ENCODE measurements at places on chromosomes 1 and 21. TPM values are rescaled to one million over a fixed set of nuclear protein-coding genes. Genes with fewer than 3 reads are reported as not detected.

DNA sequence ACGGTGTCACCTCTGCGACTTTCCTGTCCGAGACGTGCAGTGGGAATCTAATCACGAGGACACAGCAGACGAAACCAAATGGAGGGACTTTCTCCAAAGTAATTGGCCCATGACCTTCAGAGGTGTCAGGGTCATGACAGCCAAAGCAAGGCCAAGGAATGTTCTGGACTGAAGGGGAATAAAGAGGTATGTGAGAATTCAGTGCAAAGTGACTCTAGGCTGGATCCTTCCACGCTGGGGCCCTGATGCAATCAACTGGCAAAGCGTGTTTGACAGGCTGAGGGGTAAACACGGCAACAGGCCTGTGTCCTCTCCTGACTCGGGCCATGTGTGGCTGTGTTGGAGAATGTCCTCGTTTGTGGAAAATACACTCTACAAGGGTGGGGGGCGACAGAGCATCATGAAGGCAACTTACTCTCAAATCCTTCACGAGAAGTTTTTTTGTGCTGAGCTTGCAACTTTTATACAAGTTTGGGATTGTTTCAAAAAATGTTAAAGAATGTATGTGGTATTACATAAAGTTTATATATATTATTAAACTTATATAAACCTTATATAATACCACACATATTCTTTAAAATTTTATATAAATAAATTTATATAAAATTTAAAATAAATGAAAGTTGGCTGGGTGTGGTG, 1.7 kb downstream of the CFAP74 start:
- no peak for DNase-seq

DNA sequence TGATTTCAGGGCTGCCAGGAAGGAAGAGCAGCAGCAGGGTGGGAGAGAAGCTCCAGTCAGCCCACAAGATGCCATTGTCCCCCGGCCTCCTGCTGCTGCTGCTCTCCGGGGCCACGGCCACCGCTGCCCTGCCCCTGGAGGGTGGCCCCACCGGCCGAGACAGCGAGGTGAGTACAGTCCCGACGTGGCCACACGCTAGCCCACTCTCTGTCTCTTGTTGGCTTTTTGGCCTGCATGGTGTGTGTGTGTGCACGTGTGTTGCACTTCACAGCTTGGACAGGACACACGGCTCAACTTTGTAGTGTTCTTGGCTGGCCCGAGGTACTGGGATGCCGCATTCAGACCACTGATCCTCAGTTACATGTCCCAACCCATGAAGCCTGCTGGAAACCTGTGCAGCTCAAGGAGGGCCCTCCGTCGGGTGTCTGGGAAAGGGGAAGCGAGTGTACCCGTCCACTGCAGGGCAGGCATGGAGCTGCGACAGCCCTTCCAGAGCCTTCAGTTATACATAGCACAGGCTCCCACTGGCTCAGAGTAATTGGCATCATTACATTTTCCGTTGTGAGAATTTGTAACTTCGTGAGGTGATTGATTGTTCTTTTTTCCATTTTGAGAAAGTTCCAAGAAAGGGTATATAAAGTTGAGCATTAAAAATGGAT, 454 bp downstream of the CORT start:
- no peak for DNase-seq

DNA sequence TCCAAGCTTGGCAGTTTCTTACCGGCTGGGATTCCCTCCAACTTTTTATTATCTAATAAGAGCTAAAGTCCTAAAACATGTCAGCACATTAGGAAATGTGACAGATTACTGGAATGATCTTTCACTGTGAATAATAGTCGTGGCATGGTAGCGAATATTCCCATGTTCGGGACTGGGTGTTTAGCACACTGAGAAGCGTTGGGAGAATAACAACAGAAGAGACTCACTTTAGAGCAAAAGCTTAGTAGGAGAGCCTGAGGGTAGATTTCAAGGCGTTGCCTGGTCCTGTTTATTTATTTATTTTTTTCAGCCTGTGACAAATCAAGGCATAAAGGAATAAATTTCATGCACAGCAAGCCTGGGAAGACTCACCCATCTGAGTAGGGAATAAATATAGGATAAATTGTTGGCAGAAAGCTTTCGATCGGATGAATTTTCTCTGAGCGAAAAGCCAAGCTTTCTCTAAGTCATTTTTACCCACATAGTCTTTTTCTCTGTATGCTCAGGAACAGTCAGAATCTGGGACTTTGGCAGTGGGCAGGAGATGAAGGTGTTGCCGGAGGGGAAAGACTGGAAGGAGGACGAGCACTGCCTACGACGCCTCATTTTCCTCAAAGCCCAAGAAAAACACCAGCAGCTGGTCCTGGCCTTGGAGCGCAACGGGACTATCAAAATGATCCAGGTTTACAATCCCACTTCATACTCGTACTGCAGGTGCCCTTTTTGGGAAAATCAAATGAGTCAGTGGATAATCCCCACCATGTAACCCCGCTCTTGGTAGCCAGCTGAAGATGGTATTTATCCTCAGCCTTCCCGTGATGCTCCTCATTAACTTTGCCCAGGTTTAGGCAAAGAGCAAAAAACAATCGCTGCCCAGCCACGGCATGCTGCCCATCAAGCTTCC, 97.2 kb downstream of the WDR64 start:
- no peak for DNase-seq

- DNase-seq: no peak
Measured at GRCh38 chr1:204703268-204703664, 17.7 kb upstream of the LRRN2 start.

GRCh38 chr1:45971922-45972531, 160.4 kb downstream of the PIK3R3 start:
- DNase-seq: no peak

DNA sequence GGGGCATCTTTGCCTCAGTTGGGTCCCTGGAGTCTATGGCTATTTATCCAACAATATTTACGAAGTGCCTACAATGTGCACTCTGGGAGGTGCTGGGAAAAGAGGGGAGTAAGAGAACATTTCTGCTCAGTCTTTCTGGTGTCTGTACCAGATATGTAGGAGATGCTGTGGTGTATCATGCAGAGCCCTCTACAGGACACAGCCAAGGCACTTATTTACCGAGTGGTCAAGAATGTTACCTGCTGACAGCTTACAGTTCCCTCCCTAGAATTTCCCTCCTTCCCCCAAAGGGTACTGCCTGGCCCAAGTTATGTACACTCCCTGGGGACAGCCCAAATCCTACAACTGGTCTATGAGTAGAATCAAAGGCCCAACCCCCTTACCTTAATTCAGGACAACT, 177.7 kb downstream of the C1orf94 start:
- no peak for DNase-seq

- no peak for DNase-seq
Measured at GRCh38 chr1:2328676-2329455, 62.5 kb downstream of the MORN1 start.

DNA sequence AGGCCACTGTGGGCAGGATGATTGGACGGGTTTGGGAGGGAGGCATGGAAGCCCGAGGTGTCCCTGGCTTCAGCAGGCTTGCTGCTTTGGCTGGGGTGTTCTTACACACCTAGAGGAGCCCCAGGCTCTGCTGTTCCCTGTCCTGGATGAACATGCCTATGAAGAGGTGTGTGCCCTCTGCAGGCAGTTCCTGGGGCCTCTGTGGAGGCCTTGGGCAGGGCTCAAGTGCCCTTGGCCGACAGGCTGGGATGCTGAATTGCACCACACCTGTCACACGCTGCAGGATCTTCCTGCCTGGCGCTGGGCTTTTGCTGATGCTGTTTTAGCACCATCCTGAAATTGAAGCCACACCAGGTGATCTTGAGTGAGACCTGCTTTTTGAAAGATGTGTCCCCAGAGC, 415.0 kb upstream of the VAMP3 start:
- DNase-seq: no peak

DNA sequence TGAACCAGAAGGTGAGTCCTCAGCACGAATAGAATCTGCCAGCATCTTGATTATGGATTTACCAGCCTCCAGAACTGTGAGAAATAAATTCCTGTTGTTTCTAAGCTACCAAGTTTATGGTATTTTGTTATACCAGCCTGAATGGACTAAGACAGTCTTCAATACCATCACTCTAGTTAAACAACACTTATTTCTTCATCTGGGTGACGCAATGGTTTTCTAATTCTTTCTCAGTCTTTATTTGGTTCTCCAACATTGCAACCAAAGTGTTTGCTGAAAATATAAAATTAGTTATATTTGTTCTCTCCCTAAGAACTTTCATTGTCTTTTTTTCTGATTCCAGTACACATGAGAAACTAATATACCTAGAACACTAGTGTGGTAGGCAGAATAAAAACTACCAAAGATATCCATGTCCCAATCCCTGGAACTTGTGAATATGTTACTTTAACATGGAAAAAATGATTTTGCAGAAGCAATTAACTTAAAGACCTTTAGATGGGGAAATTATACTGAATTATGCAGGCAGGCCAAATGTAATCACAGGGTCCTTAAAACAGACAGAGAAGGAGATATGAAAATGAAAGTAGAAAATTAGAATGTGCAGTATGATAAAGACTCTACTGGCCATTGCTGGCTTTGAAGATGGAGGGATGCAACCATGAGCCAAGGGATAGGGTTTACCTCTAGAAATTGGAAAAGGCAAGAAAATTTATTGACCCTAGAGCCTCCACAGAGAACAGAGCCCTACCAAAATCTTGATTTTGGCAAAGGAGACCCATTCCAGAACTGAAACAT, 1115.1 kb downstream of the PLA2G4A start:
- no peak for DNase-seq

- DNase-seq: no peak
Measured at GRCh38 chr1:46589529-46589928, 14.5 kb downstream of the MKNK1 start.

GRCh38 chr1:223001653-223002634, 141.1 kb downstream of the TLR5 start:
- no peak for DNase-seq

DNA sequence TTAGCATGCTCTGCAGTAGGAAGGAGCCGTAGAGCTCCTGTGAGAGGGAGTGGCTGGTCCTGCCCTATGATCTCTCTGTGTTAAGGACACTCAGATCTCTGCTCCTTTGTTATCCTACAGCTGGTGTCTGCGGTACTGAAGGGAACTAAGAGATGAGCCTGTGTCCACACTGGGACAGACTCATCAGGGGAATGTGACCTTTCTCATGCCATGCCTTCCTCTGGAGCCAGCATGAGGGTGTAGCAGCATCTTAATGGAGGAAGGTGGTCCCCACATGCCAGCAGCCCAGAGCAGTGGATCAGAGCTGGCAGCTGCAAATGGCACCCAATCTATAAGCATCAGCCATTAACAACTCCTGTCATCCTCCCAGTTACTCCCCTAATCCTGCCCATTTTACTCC, 24.7 kb upstream of the GUCA2B start:
- DNase-seq: no peak

DNA sequence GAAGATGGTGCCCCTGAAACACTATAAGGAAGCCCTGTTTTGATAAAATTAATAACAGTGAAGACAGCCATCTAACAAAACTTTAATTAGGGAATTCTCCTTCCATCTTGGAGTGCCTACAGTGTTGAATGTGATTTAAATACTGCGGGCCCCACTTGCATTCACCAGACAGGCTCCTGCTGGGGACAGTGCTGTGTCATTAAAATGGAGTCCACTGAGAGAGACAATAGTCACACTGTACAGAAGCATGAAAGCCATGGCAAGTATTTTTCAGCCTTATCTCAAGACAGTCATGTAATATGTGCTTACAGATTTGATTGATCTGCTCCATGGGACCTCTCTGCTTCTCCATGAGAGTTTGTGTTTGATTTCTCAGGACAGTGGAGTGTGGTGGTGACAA, 29.7 kb upstream of the ZBTB18 start:
- DNase-seq: no peak

DNA sequence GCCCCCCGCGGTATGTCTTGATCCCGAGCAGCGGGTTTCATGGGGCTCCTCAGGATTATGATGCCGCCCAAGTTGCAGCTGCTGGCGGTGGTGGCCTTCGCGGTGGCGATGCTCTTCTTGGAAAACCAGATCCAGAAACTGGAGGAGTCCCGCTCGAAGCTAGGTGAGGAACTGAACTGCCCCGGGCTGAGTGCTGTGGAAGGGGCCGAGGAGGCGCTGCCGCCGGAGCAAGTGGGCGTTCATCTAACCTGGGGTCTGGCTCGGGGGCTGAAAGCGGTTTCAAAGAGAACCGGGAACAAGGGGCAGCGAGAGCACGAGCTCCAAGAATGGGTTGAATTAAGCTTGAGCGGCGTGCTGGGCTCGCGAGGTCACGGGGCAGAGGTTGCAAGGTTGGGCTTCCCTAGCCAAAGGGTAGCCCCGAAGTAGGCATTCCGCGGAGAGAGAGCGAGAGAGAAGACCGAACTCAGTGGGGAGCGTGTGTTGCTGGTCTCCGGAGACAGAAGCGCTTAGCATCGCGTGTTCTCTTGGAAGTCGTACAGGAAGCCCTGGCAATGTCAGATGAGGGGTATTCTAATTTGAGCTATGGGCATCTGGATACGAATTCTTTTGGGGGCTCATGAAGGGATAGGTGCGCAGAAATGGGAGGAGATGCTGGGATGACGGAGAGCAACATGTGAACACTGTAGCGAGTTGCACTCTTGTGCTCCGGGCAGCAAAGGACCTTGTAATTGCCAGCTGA, 732 bp downstream of the HS2ST1 start:
- peak; percentile 65 for DNase-seq

DNA sequence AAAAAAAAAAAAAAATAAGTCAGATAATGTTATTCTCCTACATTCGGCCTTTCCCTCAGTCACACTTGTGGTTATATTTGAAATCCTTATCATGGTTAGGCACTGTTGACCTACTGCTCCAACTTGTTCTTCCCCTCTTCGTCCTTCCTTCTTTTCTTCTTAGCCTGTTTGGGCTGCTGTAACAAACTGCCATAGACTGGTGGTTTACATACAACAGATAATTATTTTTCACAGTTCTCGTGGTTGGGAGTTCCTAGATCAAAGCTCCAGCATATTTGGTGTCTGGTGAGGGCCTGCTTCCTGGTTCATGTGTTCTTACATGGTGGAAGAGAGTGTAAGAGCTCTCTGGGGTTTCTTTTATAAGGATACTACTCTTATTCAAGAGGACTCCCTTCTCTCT, 73.4 kb downstream of the RABGAP1L start:
- no peak for DNase-seq

GRCh38 chr1:74485622-74486021, 26.8 kb downstream of the LRRC53 start:
- DNase-seq: no peak

GRCh38 chr1:96643519-96643918, 78.1 kb upstream of the PTBP2 start:
- no peak for DNase-seq

Gene PPFIA4
- total RNA-seq: 51.2 TPM

Gene RYR2
- total RNA-seq: 0.04 TPM

Gene ECM1
- 1.2 TPM for total RNA-seq

Gene CD34
- total RNA-seq: 0.04 TPM

Gene ATAD3C
- total RNA-seq: 0.30 TPM

Gene NFIA
- 3.2 TPM for total RNA-seq
